ENCODE measurements at places on chromosomes 13 and 19.

GRCh38 chr13:111614009-111614408, 293.6 kb downstream of the TEX29 start:
- no peak for DNase-seq

- no peak for DNase-seq
These were observed 369.4 kb downstream of the LIG4 start for GRCh38 chr13:107845911-107846310.

GRCh38 chr13:112179421-112179820, 112.5 kb downstream of the SOX1 start:
- DNase-seq: no peak

DNA sequence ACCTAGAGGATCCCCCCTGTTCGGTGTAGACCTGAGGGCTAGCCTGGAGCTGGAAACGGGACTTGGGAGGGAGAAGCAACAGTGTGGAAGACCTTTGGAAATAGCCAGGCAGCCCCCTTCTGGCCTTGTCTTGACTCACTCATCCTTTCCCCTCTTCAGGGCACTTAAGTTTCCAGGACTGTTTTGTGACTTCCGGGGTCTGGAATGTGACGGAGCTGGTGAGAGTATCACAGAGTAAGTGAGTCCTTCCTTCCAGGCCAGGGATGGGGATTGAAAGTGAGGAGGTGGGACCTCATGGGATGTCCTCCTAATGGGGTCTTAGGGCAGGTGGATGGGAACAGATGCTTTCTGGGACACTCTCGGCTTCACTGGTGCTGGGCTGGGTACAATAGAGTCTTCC, 29.4 kb downstream of the LYL1 start:
- DNase-seq: no peak

DNA sequence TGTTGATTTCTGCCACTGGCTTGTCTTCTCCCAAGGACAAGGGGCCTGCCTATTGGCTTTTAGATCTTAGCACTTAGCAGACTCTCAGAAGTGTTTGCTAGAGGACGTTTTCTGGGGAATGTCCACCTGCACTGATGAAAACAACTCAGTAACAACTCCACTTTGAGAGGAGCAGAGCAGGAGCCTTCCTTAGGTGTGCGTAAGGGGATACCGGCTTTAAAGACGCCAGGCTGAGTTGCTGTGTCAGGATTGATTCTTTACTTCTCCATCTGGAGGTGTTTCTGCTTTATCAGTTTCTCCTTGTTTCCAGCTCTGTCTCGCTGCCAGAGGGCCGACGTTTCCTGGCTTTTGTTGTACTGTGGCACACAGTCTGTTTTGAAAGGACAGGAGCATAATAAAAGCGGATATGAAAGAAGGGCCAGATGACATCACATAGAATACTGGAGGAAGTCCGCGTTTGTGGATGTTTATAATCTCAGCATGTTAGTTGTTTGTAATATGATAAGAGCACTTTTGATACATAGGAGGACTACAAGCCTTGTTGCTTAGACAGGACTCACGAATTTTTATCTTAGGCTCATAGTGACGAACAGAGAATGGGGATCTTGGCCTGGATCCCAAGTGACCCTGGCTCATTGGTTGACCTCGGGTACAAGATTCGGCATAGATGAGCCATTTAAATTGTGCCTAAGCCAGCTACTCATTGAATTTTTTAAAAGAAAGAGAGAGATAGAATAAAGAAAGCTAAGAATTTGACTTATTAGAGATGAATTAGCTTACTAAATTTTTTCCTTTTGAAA, 34.6 kb downstream of the COL4A2 start:
- no peak for DNase-seq

GRCh38 chr13:107835339-107836018, 379.9 kb downstream of the LIG4 start:
- DNase-seq: no peak

Data from esophagus squamous epithelium (tissue), 5 donors.